A549 treated with Mapracorat at 1 μM for 4 hours (cell line): ENCODE measurements at places on chromosomes 16 and 17. TPM values are rescaled to one million over a fixed set of nuclear protein-coding genes. Genes with fewer than 3 reads are reported as not detected.

The ARL2BP gene
- total RNA-seq = 73.1 to 80.0 TPM (median 76.6 TPM) in 5 replicates

The PRSS22 gene
- total RNA-seq = 0.64 to 1.5 TPM (median 1.2 TPM) in 5 replicates

The SALL1 gene
- 0.16 to 0.35 TPM (median 0.28 TPM) in 5 replicates for total RNA-seq

The HEXD gene
- 9.5 to 14.5 TPM (median 13.3 TPM) in 5 replicates for total RNA-seq

The NUBP1 gene
- 45.5 to 52.9 TPM (median 47.9 TPM) in 5 replicates for total RNA-seq

The RPL26 gene
- total RNA-seq = 3,436 to 4,705 TPM (median 3,603 TPM) in 5 replicates

The RETREG3 gene
- 25.8 to 27.9 TPM (median 26.7 TPM) in 5 replicates for total RNA-seq

The PLA2G15 gene
- total RNA-seq = 14.4 to 16.7 TPM (median 14.7 TPM) in 5 replicates

The MT1F gene
- total RNA-seq = 17.4 to 29.3 TPM (median 19.9 TPM) in 5 replicates

The CCR7 gene
- 0.94 to 1.3 TPM (median 1.2 TPM) in 5 replicates for total RNA-seq

The KRTAP2-1 gene
- not detected in 5 replicates for total RNA-seq

The KRT12 gene
- not detected in 5 replicates for total RNA-seq

The ITGAL gene
- 0.03 to 0.21 TPM in 2 of 5 replicates, not detected in the others for total RNA-seq

The ICAM2 gene
- not detected in 5 replicates for total RNA-seq

The RASL10B gene
- 0.07 to 0.14 TPM (median 0.13 TPM) in 5 replicates for total RNA-seq

The SPEM3 gene
- not detected in 5 replicates for total RNA-seq

The SLC13A2 gene
- total RNA-seq = 0.12 to 0.19 TPM (median 0.17 TPM) in 4 of 5 replicates, not detected in the other

The PDIA2 gene
- total RNA-seq = 0.11 to 0.65 TPM (median 0.42 TPM) in 5 replicates

The ST6GALNAC1 gene
- total RNA-seq = 0.21 to 0.49 TPM (median 0.37 TPM) in 5 replicates

The TBC1D3I gene
- 0.23 to 0.35 TPM (median 0.27 TPM) in 3 of 5 replicates, not detected in the others for total RNA-seq

The GP1BA gene
- not detected in 5 replicates for total RNA-seq

The SLC47A2 gene
- total RNA-seq = 0.08 to 0.23 TPM (median 0.13 TPM) in 4 of 5 replicates, not detected in the other

The C16orf86 gene
- total RNA-seq = 0.13 to 0.30 TPM in 2 of 5 replicates, not detected in the others

The DOC2B gene
- 1.7 to 2.7 TPM (median 2.3 TPM) in 5 replicates for total RNA-seq

The PRSS53 gene
- total RNA-seq = 0.97 to 2.7 TPM (median 1.8 TPM) in 5 replicates

The KRTAP3-2 gene
- 0.22 to 0.42 TPM (median 0.37 TPM) in 3 of 5 replicates, not detected in the others for total RNA-seq

The SNN gene
- 14.7 to 19.4 TPM (median 18.1 TPM) in 5 replicates for total RNA-seq

The CES5A gene
- total RNA-seq = not detected in 5 replicates

The LHX1 gene
- total RNA-seq = 0.79 to 2.1 TPM (median 1.5 TPM) in 5 replicates

The TLCD2 gene
- total RNA-seq = 1.4 to 2.1 TPM (median 1.7 TPM) in 5 replicates

The EPX gene
- not detected in 5 replicates for total RNA-seq

The CTRL gene
- total RNA-seq = 1.3 to 1.9 TPM (median 1.4 TPM) in 5 replicates

The KRTAP9-2 gene
- total RNA-seq = not detected in 5 replicates

The IGFALS gene
- total RNA-seq = 0.06 to 0.10 TPM (median 0.06 TPM) in 3 of 5 replicates, not detected in the others

The KRT9 gene
- total RNA-seq = not detected in 5 replicates

The ADGRG3 gene
- total RNA-seq = 0.34 to 0.73 TPM (median 0.52 TPM) in 5 replicates

The PRRT2 gene
- total RNA-seq = 0.16 to 0.39 TPM (median 0.24 TPM) in 5 replicates

The MRPL58 gene
- 74.6 to 83.6 TPM (median 77.6 TPM) in 5 replicates for total RNA-seq

The GFAP gene
- total RNA-seq = 0.27 to 1.1 TPM (median 0.67 TPM) in 5 replicates

The HOXB1 gene
- not detected in 5 replicates for total RNA-seq

The SMIM36 gene
- total RNA-seq = not detected in 5 replicates

The CCDC92B gene
- 0.10 to 0.19 TPM (median 0.15 TPM) in 5 replicates for total RNA-seq

The TPSG1 gene
- not detected in 5 replicates for total RNA-seq

The KCNH4 gene
- 0.28 to 0.48 TPM (median 0.41 TPM) in 5 replicates for total RNA-seq

The CPHXL2 gene
- total RNA-seq = not detected in 5 replicates

The ZSCAN10 gene
- total RNA-seq = 0.20 TPM in 1 of 5 replicates, not detected in the others

The RAP1GAP2 gene
- total RNA-seq = 22.5 to 30.6 TPM (median 27.6 TPM) in 5 replicates

The TPSB2 gene
- not detected in 5 replicates for total RNA-seq

The PRSS33 gene
- not detected in 5 replicates for total RNA-seq

The TMEM98 gene
- total RNA-seq = 42.5 to 53.4 TPM (median 46.5 TPM) in 5 replicates

The ELMO3 gene
- 0.70 to 1.8 TPM (median 1.1 TPM) in 5 replicates for total RNA-seq
